Lower lobe of right lung (tissue), 2 donors: ENCODE measurements at places on chromosomes 11 and 22. TPM values are rescaled to one million over a fixed set of nuclear protein-coding genes. Genes with fewer than 3 reads are reported as not detected.

Gene RBMXL2
- total RNA-seq, result not detected

Gene CD3E
- total RNA-seq, result 9.9 TPM

Gene DNHD1
- total RNA-seq, result 12.0 TPM

Gene CHCHD10
- 114 TPM for total RNA-seq

Gene HEPN1
- not detected for total RNA-seq

Gene NLRP10
- not detected for total RNA-seq

Gene BIK
- total RNA-seq, result 1.6 TPM

Gene OR56A1
- total RNA-seq, result not detected

Gene CD3G
- total RNA-seq, result 4.0 TPM

Gene SYCE3
- total RNA-seq, result not detected

Gene OR10D3
- total RNA-seq, result not detected

Gene CAPRIN1
- total RNA-seq, result 187 TPM

Gene PHETA2
- total RNA-seq, result 12.8 TPM

Gene SEZ6L
- 0.24 TPM for total RNA-seq

Gene CCDC89
- 1.6 TPM for total RNA-seq

Gene PRR5L
- total RNA-seq, result 24.9 TPM

Gene TMEM223
- 17.2 TPM for total RNA-seq

Gene INSC
- 1.1 TPM for total RNA-seq

Gene PHRF1
- total RNA-seq, result 31.5 TPM

Gene GP1BB
- 2.8 TPM for total RNA-seq

Gene OR2AG2
- total RNA-seq, result 0.09 TPM

Gene HORMAD2
- total RNA-seq, result not detected

Gene NLRP14
- total RNA-seq, result not detected

Gene CDON
- 18.5 TPM for total RNA-seq

Gene BATF2
- total RNA-seq, result 8.6 TPM

Gene B4GALNT4
- total RNA-seq, result 0.38 TPM

Gene LRRN4CL
- total RNA-seq, result 3.4 TPM

Gene CD6
- total RNA-seq, result 6.1 TPM

Gene RTN4R
- 9.6 TPM for total RNA-seq

Gene EFCAB6
- total RNA-seq, result 5.8 TPM
